ENCODE measurements at places on chromosomes 7 and 10. TPM values are rescaled to one million over a fixed set of nuclear protein-coding genes. Genes with fewer than 3 reads are reported as not detected.

Gene PRR15
- 0.73 TPM for total RNA-seq

Gene CFTR
- not detected for total RNA-seq

Gene RASA4B
- total RNA-seq: 7.4 TPM

Gene NRCAM
- total RNA-seq: 81.8 TPM

Gene CNOT4
- total RNA-seq: 22.8 TPM

Gene AKR1C2
- not detected for total RNA-seq

Gene CRYGN
- total RNA-seq: not detected

Gene MRC1
- not detected for total RNA-seq

Gene PLXNA4
- 56.2 TPM for total RNA-seq
